Activated CD4-positive, alpha-beta T cell treated with anti-CD3 and anti-CD28 coated beads, Interleukin-2, amount 50 U/mL, for 1 hour (primary cell): ENCODE measurements at places on chromosomes 2 and 18.

DNA sequence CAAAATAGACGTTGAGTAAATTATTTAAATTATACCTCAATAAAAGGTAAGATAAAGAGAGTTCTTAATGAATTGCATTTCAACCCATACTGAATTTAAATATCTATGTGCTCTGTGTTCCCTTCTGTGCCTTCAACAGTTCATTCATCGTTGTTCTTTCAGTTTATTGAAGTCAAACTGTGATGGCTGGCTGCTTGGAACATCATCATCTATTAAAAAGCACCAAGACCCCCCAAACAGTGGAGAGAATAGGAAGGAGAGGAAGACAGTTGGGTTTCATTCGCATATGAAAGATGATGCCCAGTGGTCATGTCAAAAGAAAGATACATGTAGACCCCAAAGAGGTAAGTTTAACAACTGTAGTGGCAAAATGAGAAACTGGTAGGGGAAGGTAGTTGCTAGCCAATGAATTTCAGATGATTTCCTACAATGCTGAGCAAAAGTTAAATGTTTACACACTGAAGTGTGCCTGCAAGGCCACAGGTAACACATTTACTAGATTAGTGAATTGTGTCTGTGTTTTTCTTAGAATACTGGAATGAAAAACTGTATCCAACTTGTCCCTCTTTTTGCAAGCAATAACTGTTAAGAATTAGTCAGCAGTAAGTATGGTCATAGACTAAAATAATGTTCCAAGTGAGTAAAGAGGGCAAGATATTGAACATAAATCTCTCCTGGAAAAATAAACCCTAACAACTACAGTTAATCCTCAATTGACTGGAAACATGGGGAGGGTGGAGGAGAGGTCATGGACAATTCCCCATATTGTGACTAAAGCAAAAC lies 331.3 kb downstream of the KIAA1328 start:
- DNase-seq: no peak

GRCh38 chr2:208046686-208047085 lies 21.4 kb upstream of the PLEKHM3 start:
- DNase-seq: no peak

- no peak for DNase-seq
Observed at GRCh38 chr2:109270505-109271312, 141.7 kb downstream of the SH3RF3 start.

DNA sequence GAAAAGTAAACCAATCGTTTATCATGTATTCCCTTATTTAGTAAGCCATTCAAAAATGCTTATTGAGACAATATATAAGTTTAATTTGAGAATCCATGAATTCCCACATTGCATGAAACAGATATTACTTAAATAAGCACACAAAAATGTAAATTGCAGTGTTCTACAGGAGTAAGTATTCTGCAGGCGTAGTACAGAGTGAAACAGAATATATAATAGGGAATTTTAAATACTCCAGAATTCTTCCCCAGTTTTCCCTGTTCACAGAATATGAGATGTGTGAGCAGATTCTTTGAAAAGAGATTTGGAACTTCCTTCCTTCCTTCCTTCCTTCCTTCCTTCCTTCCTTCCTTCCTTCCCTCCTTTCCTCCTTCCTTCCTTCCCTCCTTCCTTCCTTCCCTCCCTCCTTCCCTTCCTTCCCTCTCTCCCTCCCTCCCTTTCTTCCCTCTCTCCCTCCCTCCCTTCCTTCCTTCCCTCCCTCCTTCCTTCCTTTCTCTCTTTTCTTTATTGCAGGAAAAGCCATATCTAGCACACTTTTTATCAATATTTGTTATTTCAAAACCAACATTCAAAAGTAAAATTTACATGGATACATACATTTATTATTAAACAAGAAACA lies 977.7 kb upstream of the LRRTM1 start:
- DNase-seq: no peak

DNA sequence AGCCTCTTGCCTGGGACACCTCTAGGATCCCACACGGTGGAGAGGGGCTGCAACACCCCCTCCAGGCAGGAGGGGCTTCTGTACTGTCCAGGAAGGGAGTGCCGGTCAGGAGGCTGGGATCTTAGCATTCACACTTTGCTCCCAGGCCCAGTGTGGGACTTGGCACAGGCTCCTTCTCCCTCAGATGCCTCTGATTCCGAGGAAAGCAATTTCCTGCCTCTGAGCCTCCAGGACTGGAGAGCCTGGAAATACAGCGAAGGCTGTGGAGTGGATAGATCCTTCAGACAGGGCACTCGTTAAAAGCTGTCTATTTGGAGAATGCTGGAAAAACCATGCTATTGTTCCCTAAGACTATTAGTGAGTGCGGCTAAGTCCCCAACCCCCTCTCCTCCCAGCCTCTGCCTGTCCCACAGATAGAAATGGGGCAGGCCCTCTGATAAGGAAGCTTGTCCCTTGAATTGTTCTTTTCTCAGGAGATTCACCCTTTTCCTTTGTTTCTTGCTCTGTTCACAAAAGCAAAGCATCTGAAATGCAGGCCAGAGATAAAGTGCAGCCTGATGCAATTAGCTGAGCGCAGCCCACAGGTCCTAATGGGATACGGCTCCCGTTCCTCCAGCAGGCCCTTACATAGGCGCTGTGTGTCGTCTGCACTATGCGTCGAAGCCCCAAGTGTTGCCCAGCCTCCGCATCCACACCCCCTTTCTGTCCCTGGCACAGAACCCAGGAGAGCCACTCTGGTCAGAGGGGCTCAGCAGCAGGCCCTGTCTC lies 252.2 kb downstream of the KLHL29 start:
- no peak for DNase-seq

- DNase-seq: peak; percentile 34
Observed at GRCh38 chr18:63963615-63964256, 6.1 kb upstream of the SERPINB8 start.

DNA sequence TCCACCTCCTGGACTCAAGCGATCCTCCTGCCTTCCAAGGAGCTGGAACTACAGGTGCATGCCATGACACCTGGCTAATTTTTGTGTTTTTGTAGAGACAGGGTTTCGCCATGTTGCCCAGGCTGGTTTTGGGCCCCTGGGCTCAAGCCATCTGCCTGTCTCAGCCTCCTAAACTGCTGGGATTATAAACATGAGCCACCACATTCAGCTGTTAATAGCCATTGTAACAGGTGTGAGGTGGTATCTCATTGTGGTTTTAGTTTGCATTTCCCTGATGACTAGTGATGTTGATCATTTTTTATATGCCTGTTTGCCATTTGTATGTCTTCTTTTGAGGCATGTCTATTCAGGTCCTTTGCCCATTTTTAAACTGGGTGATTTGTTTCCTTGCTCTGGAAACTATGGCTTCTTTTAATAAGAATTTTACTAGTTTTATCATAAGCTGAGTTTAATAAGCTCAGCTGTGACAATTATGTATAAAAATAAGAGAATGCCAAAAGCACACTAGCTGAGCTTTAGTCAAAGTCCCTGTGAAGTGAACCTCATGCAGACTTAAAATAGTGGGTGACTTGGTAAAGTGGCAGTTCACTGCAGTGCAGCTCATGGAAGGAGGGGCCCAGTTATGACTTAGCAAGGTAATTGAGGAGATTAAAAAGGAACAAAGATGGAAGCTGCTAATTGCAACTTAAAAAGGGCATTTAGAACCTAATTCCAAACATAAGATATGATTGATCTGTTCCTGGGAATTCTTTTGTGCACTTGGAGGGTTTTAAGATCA lies 465.1 kb downstream of the TGIF1 start:
- no peak for DNase-seq

GRCh38 chr2:22855081-22855480 lies 529.9 kb upstream of the KLHL29 start:
- DNase-seq: no peak
